ENCODE measurements at places on chromosomes 4 and X.

DNA sequence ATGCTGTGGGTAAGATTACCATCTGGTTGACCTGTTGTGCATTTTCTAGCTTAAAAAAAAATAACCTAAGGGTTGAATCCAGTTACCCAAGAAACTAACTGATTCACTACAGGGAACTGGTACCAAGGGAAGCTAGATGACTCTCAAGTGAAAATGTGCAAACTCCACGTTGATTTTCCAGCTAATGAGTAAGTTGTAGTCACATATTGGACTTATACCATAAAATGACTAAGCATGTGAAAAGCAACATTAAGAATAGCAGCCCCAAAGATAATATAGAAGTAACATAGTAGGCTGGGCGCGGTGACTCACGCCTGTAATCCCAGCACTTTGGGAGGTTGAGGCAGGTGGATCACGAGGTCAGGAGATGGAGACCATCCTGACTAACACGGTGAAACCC, 270.9 kb downstream of the SPRY1 start:
- no peak for DNase-seq

GRCh38 chr4:80831383-80832361, 198.8 kb upstream of the BMP3 start:
- DNase-seq, result no peak

GRCh38 chr4:150297861-150298474, 219.7 kb downstream of the DCLK2 start:
- DNase-seq, result no peak

DNA sequence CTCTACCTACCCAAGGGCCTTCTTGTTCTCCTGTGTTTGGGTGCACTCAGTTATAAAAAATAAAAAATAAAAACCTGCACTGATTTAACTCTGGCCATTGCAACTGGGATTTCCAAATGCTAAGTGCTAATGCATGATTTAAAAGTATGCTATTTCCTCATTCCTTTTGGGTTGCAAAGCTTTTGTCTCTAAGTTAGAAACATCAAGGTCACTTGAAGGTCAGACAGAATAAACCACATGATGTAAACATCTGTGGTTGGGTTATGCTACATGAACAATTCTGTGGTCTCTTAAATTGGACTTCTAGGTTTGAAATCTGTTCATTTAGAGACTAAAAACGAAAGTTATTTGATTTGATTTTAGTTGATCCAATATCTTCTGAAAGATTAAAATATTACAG, 1547.4 kb upstream of the TENM3 start:
- no peak for DNase-seq

GRCh38 chrX:78603908-78604307, 55.2 kb downstream of the RTL3 start:
- no peak for DNase-seq

GRCh38 chr4:145912376-145912775, 26.2 kb downstream of the ZNF827 start:
- DNase-seq, result no peak

DNA sequence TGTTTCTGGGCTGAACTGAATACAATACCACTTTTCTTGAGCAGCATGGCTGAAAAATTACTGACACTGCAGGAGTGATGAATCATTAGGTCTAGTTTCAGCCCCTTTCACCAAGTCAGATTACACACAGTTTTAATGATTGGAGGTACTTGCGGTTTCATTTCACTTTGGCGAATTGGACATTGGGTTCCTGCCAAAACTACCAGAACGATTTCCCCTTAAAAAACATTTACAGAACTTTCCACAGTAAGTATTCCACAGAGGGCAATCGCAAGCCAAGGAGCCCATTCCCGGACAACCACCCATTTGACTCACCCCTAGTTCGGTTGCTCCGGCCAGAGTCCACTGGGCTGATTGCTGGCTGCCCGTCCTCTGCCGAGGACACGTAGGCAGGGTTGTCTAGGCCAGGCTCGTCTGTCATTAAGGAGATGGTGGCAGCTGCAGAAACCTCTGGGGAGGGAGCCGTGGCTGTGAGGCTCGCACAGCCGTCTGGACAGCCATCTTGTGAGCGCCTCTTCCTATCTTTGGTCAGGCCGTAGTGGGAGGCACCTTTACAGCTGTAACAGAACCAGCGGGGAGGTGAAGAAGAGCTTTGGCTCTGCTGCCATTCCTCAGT, 83.5 kb downstream of the LNX1 start:
- DNase-seq, result no peak

- DNase-seq, result no peak
Measured at GRCh38 chr4:86155766-86156165, 204.1 kb downstream of the MAPK10 start.

- DNase-seq, result no peak
Measured at GRCh38 chr4:123449362-123449761, 52.8 kb downstream of the SPRY1 start.

GRCh38 chr4:116561768-116562167, 523.6 kb downstream of the TRAM1L1 start:
- DNase-seq, result no peak

- no peak for DNase-seq
Measured at GRCh38 chr4:13126976-13127910, 356.9 kb downstream of the RAB28 start.

DNA sequence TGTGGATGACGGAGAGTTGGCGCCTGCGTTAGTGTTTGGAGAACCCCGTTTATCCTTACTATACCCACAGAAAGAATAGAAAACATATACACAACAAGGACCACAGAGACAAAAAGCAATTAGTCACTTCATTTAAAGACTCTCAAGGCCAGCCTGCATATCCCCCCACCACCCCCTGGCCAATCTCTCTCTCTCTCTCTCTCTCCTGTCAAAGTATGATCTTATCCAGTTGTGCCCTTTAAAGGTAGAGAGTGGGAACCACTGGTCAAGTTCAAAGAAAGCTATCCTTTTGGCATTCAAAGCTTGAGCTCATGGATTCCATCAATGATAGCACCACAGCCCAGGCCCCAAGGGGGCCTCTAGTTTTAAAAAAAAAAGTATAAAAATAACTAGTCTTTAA, 180.3 kb upstream of the MBNL3 start:
- no peak for DNase-seq

- DNase-seq, result no peak
Measured at GRCh38 chr4:75514949-75515612, 808 bp downstream of the THAP6 start.

GRCh38 chrX:153878969-153879653, 6.9 kb downstream of the L1CAM start:
- no peak for DNase-seq

GRCh38 chrX:40177489-40177888, 79.7 kb upstream of the BCOR start:
- DNase-seq, result no peak

DNA sequence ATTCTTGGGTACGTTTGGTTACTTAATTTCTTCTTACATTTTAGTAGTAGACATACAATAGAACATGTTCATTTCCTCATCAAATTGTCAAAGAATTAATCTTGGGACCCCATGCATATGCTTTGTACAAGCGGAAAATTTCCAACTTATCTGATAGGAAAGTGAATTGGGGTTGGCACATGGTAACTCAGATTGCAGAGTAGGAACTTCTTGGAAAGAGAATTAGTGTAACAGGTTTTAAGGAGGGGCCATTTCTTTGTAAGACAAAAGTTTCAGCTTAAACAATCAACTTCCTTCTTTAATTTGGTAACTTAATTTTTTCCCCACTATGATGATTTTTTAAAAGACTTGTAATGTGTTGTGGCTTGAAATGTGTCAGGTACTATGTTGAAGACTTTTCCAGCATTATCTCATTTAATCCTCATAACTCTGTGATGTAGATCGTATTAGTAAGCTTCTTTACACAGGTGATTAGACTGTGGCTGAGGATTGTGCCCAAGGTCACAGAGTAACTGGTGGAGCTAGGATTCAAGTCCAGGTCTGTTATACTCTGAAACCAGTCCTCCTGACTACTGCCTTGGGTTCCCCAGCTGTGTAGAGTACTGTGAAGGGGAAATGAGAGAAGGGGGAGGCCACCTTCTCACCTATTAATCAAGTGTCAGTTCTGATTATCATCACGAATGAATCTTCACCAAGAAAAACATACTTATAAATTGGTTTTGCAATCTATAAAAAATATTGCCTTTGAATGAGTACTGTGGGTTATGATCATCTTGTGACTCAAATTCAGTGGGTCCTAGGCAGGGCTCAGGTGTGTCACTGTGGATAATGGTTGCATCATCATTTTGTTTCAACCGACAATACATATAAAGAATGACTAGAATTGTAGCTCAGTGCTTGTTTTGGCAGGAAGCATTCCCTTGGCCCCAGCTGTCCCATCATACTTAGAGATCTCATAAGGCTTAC, 4.3 kb downstream of the GK start:
- no peak for DNase-seq

- DNase-seq, result no peak
Measured at GRCh38 chr4:159272273-159273140, 169.6 kb downstream of the RAPGEF2 start.

DNA sequence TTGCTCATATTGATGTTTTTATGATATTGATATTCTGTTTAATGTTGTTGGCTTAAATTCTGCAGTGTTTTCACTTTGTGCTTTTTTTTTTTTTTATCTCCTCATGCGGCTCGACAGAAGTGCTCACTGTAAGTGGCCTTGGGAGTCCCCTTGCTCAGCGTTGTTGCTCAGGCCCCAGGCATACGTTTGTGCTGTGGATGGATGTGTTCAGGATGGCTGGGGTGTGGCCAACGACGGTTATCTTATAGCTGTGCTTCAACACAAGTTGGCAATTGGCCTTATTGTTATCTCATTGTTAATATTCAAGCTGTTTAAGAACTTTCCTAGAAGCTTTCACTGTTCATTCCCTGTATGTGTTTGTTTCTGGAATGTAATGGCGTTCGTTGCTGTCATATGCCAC, 36.4 kb upstream of the CLCN4 start:
- no peak for DNase-seq

DNA sequence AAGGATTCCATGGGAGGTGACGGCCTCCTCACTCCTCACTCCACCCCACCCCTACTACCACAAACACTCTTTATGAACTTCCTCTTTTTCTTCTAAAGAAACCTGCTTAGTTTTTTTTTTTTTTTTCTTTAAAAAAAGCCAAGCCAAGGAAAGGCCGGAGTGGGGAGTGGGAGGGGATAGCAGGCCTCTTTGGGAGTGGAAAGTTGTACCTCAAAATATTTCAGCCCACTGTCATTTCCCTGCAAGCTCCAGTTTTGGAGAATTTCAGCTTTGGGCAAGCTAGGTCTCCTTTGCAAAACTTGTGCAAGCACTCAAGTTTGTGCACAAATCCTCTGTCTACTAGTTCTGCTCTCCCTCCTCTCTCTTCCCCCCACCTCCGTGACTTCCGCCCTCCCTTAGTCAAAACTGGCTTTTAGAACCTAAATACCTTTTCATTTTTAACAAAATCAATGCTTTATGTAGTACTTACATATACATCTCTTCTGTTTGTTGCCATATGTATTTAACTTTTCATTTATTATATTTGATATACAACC, 512 bp upstream of the ANTXR2 start:
- DNase-seq, result no peak

DNA sequence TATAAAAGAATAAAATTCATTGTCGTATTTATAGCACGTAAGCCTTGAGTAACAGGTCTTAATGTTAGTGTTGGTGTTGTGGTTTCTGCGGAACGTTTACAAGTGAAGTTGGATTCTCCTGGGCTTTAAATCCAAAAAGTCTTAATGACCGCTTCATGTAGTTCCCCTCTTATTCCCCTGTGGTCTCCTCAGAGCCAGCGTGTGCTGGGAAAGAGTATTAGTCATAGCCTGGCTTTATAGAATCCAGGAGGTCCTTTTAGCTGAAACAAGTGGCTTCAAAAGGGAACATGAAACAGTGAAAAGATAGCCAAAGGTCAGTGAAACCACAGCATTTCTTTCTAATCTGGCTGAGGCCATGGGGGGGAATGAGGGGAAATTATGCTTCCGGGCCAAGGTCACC, 79.1 kb downstream of the CLCN4 start:
- no peak for DNase-seq

- DNase-seq, result no peak
Measured at GRCh38 chr4:4415107-4415805, 28.4 kb downstream of the NSG1 start.

- no peak for DNase-seq
Measured at GRCh38 chr4:141962486-141962885, 326.1 kb downstream of the IL15 start.

DNA sequence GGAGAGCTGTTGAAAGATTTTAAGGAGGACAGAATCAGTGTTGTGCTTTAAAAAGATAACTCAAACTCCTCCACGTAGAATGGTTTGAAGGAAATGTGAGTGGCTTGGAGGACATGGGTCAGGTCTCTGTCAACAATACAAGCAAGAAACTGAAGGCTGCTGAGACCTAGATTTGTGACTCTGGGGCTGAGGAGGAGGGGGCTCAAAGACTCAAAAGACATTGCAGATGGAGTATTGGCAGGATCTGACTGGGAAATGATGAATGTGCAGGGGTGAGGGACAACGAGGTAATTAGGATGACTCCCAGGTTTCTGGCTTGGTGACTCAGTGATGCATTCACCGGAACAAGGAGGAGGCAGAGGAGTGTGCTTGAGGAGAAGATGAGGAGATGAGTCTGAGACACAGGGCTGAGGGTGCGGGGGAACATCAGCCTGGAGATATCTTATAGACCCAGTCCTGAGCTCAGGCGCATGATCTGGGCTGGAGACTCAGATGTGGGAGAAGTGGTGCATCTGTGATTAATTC, 3.3 kb upstream of the RPS4X start:
- no peak for DNase-seq

DNA sequence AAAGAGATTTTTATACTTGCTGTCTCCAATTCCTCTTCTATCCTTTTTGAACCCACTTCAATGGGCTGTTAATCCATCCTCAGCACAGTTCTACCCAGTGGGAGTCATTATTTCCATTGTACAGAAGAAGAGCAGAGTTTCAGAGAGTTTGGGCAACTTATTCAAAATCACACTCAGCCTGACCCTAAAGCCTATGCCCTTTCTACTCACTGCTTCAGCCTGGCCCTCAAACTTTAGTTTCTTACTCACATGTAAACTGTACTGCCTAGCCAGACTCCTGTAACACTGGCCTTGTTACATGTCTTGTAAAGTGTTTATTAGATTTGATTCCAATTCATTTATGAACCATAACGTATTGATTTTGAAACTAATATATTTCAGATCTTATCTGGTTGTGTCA, 25.1 kb upstream of the USO1 start:
- no peak for DNase-seq

GRCh38 chr4:113823291-113823659, 61.7 kb upstream of the CAMK2D start:
- DNase-seq, result no peak

- DNase-seq, result no peak
Measured at GRCh38 chr4:112889619-112890527, 159.6 kb upstream of the ANK2 start.

DNA sequence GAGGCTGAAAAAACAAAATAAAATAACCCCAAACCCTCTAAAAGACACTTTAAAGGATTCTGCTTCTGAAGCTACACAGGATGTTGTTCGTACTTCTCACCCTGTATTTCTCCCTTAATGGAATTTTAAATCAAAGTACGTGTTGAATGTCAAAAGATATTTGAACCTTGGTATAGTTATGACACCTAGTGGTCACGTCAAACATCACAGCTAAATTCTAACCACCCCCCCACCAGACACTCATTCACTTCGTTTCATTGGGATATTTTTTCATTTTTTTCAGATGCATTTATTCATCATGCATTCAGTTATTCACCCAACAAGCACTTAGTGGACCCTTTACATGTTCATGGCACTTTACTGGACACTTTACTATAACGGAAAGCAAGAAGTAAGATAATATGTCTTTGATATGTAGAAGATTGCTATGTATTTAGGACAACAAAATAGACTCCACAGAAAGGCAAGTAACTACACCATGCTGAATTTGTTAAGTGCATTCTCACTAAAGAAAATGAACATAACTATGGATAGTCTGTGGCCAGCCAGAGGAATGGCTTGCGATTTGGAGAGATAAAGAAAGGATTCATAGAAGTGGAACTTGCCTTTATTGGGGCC, 62.5 kb upstream of the GPR174 start:
- DNase-seq, result no peak

Data from stimulated activated CD8-positive, alpha-beta memory T cell treated with anti-CD3 and anti-CD28 coated beads, Interleukin-15, amount 100 ng/mL, for 24 hours (primary cell).